ENCODE measurements at places on chromosomes 4 and X. TPM values are rescaled to one million over a fixed set of nuclear protein-coding genes. Genes with fewer than 3 reads are reported as not detected.
A peak's percentile ranks its signal among the peaks of the same experiment; 100 is the strongest.

DNA sequence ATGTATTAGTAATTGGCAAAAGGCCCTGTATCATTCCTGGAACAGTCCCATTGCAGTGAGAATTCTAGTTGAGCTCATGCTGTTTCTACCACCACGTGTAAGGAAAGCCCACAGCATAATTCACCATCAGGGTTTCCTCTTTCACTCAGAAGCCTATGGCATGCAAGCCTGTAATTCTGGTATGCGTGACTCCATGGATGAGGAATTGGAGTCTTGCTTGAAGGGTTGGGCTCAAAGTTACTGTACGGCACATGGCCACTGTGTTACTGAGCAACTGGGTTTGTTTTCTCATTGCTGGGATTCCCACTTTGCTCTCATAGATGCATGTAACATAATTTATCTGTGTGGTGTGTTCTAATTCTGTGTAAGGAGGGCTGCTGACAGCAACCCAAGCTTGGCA lies 132.3 kb upstream of the NR3C2 start:
- DNase-seq: peak; percentile 53

GRCh38 chr4:78937837-78938236 lies 1.4 kb downstream of the PAQR3 start:
- DNase-seq: peak; percentile 39

- DNase-seq: no peak
These were observed 9.1 kb downstream of the SERTM2 start for GRCh38 chrX:111520506-111520905.

DNA sequence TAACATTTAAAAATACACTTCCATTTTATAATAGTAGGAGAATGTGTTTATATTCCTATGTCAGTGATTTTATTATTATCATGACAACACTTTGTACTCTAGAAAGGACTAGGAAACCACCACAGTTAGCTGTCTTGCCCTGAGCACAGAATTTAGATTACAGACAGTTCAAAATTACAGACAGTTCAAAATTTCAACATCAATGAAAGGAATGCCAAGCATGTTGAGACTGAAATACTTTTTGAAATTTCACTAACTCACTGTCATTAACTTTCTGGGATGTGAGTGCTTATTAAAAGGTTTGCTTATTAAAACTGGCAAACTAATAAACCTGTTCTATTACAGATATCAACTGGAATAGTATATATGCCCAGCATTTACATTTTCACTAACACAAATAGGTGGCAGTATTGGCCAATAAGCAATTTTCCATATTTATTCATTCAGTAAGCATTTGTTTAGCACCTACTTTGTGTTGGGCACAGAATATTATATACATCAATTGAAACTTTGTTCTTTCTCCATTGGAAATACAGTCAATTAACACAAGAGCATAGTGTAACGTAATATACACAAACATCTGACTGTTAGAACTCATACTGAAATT lies 179.4 kb downstream of the FBXW7 start:
- peak; percentile 15 for DNase-seq

GYPE gene
- total RNA-seq: not detected

DNA sequence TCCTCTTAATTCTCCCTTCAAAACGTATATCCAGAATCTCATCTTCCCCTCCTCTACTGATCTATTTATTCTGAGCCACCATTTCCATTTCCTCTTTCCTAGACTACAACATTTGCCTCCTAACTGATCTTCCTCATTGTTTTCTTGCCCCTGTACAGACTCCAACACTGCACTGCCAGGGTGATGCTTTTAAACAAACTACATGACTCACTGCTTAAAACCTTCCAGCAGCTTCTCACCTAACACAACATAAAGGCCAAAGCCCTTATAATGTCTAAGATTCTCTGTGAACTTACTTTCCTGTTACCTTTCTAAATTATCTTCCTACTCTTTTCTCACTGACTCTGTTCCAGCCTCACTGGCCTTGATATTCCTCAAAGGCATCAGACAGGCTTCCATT lies 161.0 kb upstream of the HS3ST1 start:
- DNase-seq: peak; percentile 23
